CD4-positive, alpha-beta memory T cell (primary cell): ENCODE measurements at places on chromosomes 3 and 15. TPM values are rescaled to one million over a fixed set of nuclear protein-coding genes. Genes with fewer than 3 reads are reported as not detected.

DNA sequence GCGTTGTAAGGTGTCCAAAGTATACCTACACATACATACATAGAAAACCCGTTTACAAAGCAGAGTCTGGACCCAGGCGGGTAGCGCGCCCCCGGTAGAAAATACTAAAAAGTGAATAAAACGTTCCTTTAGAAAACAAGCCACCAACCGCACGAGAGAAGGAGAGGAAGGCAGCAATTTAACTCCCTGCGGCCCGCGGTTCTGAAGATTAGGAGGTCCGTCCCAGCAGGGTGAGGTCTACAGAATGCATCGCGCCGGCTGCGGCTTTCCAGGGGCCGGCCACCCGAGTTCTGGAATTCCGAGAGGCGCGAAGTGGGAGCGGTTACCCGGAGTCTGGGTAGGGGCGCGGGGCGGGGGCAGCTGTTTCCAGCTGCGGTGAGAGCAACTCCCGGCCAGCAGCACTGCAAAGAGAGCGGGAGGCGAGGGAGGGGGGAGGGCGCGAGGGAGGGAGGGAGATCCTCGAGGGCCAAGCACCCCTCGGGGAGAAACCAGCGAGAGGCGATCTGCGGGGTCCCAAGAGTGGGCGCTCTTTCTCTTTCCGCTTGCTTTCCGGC is 318.6 kb downstream of the FGF12 start:
- H3K27ac ChIP-seq: no peak overlapping the region
- H3K36me3 ChIP-seq: no peaks in the 10 kb centered on the region
- no peaks in the 10 kb centered on the region for H3K27me3 ChIP-seq
- no peaks in the 10 kb centered on the region for H3K4me1 ChIP-seq
- H3K4me3 ChIP-seq: no peak overlapping the region

DNA sequence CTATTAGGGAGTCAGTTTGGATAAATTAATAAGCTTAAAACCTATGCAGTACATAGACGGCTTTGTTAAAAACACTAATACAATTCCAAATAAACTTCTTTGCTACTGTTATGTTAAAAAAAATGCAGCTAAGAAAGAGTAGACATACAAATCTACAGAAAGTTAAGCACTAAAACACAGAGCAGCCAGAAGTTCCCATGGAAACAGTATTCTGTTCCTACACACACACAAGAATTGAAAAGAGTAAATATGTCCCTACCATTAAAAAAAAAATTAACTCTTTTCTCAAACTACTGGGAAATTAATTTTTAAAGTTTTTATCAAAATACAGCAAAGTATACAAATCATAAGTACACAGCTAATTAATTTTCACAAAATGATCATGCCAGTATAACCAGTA is 71.6 kb downstream of the CLASP2 start:
- no peak for DNase-seq
- no peak overlapping the region for H3K27ac ChIP-seq
- H3K4me1 ChIP-seq: peaks cover 7% of the 10 kb centered on the region
- H3K4me3 ChIP-seq: no peak overlapping the region
- no peaks in the 10 kb centered on the region for H3K27me3 ChIP-seq
- H3K36me3 ChIP-seq: no peaks in the 10 kb centered on the region

DNA sequence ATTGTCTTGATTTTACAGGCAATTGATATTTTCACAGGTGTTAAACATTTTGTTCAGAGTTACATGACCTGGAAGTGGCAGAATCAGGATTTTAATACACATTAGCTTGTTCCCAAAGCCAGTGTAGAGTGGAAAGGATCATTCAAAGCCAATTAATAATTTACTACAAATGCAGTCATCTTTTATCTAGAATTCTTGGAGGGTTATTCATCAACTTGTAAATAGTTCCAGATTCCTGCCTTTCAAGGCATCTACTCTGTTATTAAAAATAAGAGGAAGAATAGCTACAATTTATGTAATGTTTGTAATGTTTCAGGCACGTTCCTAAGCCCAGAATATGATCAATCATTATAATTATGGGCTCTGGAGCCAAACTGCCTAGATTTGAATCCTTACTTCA is 358.5 kb downstream of the ZNF385D start:
- no peaks in the 10 kb centered on the region for H3K27me3 ChIP-seq
- no peaks in the 10 kb centered on the region for H3K36me3 ChIP-seq
- no peak overlapping the region for H3K4me3 ChIP-seq
- no peaks in the 10 kb centered on the region for H3K4me1 ChIP-seq

GRCh38 chr15:45087513-45087912 is 26.5 kb downstream of the DUOX2 start:
- no peaks in the 10 kb centered on the region for H3K36me3 ChIP-seq
- no peak overlapping the region for H3K4me3 ChIP-seq
- H3K27ac ChIP-seq: no peak overlapping the region
- H3K4me1 ChIP-seq: no peaks in the 10 kb centered on the region
- no peak for DNase-seq

GRCh38 chr3:27426926-27427325 is 57.3 kb downstream of the SLC4A7 start:
- H3K4me1 ChIP-seq: no peaks in the 10 kb centered on the region
- no peak overlapping the region for H3K27ac ChIP-seq
- H3K27me3 ChIP-seq: no peaks in the 10 kb centered on the region
- no peak overlapping the region for H3K4me3 ChIP-seq

ALS2CL gene
- total RNA-seq: 26.3 TPM

UTS2B gene
- total RNA-seq: not detected
